Astrocyte (in vitro differentiated cells and primary cell): ENCODE measurements at places on chromosomes 2 and 18. TPM values are rescaled to one million over a fixed set of nuclear protein-coding genes. Genes with fewer than 3 reads are reported as not detected.

- no peak for DNase-seq
These were observed 1.2 kb upstream of the SERPINB13 start for GRCh38 chr18:63585988-63586387.

GRCh38 chr2:45793305-45793962, 142.0 kb downstream of the PRKCE start:
- no peak for DNase-seq

DNA sequence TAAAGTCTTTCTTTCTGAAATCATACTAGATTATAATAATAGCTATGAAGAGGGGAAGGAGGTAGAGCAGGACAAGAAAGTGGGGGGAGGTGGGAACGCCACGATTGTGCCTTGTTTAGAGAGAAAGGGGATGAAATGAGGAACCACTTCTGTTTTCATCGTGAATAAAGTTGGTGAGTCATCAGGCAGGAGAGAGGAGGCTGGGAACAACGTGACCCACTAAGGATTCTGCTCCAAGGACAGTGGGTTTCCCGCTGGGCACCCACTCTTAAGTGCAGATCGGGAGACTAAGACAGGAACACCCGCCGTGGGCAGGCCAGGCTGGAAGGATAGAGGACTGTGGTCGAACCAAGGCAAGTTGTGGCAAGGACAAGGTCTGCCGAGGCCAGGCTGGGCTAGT, 158.2 kb downstream of the L3MBTL4 start:
- DNase-seq: no peak

- no peak for DNase-seq
These were observed 112.7 kb downstream of the OTX1 start for GRCh38 chr2:63163161-63163820.

GRCh38 chr18:8139127-8139527, 470.1 kb upstream of the RAB12 start:
- no peak for DNase-seq

GRCh38 chr2:83971547-83971946, 487.5 kb downstream of the SUCLG1 start:
- DNase-seq: no peak

DNA sequence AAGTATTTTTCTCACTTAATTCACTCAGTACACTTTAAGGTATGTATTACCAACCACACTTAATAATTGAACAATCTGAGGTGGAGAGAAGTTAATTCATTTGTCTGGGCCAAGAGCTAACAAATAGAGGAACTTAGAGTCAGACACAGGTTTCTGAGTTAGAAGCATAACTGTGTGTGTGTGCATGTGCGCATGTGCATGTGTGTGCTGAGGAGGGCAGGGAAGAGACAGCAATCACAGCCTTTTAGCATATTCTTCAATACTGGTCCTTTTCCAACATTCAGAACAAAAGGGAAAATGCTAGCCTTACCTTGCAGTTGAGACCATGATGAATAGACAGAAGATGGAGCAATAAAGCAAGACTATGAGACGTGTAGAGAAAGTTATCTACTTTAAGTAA, 136.2 kb upstream of the ATP5MC3 start:
- DNase-seq: no peak

DNA sequence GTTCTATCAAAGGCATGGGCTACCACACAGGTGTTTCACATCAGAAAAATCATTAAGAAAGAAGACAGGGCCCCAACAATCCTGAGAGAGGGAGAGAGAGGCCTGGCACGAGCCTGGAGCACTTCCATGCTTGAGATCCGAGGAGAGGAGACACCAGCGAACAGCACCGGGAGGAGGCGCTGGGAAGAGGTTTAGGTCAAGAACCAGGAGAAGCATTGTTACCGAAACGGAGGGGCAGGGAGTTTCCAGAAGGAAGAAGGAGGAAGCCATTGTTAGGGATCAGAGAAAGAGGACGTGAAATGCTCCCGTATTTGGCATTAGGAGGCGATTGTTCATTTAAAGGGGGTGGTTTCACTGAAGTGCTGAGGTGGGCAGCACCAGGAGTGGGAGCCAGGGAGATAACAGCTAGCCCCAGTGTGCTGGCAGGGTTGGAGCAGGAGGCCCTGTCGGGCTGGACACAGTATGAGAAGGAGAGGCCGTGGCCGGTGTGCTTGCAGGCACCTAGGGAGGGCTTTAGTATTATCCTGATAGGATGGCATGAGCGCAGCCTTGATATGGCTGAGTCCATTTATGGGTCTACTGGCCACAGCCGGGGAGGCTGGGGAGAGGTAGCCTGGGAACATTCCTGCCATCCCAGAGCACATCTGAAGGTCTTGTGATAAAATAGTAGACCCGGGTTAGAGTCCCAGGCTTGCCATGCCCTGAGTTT, 244.9 kb downstream of the KLHL29 start:
- no peak for DNase-seq

DNA sequence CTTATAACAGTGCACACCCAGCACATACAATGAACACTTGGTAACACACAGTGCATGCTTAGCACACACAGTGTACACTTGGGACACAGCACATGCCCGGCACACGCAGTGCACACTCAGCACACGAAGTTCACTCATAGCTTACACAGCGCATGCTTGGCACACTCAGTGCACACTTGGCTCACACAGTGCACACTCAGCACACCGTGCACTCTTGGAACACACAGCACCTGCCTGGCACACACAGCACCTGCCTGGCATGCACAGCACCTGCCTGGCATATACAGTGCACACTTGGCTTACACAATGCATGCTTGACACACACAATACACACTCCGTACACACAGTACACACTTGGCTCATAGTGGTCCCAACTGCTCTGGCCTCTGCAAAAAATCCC, 128.2 kb downstream of the GALR1 start:
- DNase-seq: no peak

DNA sequence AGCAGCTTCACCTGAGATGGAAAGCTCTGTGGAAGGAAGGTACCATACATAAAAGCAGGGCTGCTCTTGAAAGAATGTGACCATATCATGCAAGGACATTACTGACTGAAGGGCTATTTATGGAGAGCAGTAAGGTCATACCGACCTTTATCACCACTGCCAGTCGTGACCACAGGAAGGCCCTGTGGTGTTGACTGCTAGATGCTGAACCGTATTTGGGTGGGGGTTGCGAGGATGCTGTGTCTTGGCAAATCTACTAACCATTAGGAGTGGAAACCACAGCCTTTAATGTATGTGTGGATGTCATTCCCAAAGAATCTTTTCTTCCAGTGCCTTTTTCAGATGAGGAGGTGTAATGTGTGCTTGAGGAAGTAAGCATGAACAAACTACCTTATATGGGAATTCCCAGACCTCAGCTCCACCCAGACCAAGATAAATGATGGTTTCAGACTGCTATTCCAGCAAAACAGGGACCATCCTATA, 60.8 kb downstream of the LIMS1 start:
- DNase-seq: peak; percentile 100

DNA sequence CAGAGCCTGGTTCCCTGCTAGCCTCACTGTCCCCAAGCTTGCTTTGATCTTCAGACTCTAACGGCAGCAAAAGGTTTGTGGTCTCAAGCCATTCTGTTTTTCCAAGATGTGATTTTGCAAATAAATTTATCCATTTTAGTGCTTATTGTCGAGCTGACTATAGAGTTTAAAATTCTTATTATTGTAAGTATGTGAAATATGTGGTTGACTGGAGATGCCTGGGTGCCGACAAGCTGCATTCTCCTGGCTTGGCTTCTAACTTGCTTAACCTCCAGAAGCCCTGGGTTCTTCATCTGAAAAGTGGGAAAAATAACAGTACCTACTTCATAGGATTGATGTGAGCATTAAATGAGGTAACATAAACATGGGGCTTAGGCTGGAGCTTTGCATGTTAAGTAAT, 9.9 kb upstream of the EDAR start:
- DNase-seq: peak; percentile 42

- DNase-seq: no peak
These were observed 33.6 kb downstream of the ZCCHC2 start for GRCh38 chr18:62556397-62556796.

DNA sequence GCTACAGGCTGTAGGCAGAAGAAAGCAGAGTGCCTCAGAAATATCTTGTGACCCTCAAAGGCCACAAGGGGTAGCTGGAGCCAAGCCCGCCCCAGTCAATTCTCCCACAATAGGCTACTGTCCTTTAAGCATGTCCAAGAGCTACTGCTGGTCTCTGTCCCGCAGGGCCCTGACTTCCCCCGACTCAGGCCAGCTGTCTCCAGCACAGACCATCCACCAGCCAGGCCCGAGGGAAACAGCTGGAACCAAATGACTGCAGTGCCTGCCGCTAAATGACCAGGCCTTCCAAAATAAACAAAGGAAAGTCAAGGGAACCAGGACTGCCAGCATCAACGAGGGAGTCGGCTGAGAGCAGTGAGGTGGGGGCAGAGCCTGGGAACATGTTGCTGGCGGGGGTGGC, 36.7 kb downstream of the MCFD2 start:
- DNase-seq: peak; percentile 61

DNA sequence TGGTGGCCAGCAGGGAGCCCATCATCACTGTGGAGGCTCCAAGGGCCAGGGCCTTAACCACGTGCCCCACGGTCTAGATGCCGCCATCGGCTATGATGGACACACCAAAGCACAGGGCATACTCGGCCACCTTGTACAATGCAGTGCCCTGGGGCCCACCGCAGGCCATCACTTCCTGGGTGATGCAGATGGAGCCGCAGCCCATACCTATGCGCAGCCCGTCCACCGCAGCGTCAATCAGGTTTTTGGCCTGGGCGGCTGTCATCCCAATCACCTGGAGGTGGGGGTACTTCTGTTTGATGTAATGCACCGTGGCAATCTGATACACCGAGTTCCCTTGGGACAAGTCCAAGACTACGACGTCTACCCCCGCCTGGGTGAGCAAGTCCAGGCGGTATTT, 153.3 kb upstream of the ZSWIM2 start:
- no peak for DNase-seq

GRCh38 chr2:180246268-180246667, 239.2 kb upstream of the CWC22 start:
- no peak for DNase-seq

DNA sequence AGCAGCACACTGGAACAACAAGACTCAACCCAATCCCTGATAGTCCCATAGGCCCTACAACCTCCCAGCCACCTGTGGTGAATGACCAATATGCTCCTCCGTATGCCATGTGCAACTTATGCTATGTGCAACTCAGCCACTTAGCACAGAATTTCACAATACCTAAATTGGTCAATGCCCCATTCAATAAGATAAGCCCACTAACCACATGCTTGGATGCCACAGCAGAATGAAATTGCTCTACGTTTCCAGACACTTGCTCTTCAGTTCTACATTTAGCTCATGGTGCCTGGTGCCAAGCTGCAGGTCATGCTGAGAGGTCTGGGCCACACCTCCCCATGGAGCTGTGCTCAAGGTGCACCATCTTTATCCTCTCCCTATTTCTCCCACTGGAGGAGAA, 159.8 kb downstream of the EN1 start:
- peak; percentile 38 for DNase-seq

DNA sequence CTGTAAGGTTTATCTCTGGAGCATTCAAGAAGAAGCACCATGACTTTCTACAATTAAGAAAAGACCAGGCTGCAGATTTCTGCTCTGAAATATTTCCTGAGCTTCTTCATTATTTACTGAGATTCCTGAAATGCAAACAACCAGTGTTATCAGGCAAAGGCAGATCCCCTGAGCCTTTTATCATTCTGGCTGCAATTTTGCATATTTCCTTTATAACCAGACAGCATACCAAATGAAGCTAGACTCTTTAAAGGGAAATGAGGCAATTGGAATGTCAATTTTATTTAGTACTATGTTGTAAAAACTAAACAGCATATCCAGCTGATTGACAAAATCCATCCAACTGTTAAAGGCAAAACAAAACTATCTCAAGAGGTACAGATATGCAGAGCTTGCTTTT, 372.5 kb downstream of the RIT2 start:
- DNase-seq: no peak

- no peak for DNase-seq
These were observed 29.9 kb downstream of the ANO7 start for GRCh38 chr2:241218131-241219029.

- DNase-seq: no peak
These were observed 27.6 kb upstream of the OTOS start for GRCh38 chr2:240168041-240168440.

DNA sequence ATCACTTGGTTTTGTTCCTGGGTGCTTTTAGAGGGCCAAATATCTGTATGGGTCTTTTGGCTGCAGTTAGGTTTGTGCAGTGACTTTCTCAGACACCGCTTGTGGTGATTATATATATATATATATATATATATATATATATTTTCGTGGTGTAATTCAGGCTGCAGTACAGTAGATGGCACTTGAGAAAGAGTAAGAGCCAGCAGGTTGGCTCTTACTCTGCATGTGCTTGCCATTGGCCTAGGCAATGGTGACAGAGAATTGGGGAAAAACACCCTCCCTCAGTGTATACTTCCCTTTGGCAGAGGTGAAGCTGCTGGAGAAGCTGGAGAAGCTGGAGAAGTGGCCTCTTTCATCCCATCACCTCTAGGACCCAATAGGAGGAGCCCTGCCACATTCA, 22.2 kb upstream of the MYL1 start:
- DNase-seq: no peak

DNA sequence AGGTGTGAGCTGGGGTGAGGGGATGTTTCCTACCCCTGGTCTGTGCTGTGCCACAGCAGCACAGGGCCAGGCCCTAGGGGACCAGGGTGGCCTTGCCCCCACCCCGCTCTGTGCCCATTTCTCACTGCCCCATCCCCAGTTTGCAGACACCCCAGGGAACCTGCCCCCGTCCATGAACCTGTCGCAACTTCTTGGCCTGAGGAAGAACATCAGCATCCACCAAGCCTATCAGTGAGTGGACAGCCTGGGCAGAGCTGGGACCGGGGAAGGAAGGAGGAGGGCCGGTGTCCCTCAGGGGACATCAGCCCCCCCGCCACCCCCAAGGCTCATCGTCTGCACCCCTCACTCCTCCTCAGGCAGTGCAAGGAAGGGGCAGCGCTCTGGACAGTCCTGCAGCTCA, 7.5 kb downstream of the PROM2 start:
- DNase-seq: no peak

GRCh38 chr2:150095361-150096095, 391.9 kb downstream of the RND3 start:
- no peak for DNase-seq

The GPAT2 gene
- 0.27 TPM in 1 of 2 replicates, not detected in the other for total RNA-seq

The DSG2 gene
- 154 and 168 TPM in 2 replicates for total RNA-seq

The CFAP221 gene
- total RNA-seq: 0.29 and 0.61 TPM in 2 replicates

The VIT gene
- not detected in 2 replicates for total RNA-seq

The ORC4 gene
- total RNA-seq: 39.3 and 43.8 TPM in 2 replicates

The TBR1 gene
- not detected in 2 replicates for total RNA-seq
